ENCODE measurements at places on chromosomes 2 and 18.

- no peak for DNase-seq
Measured at GRCh38 chr2:225493420-225494099, 94.0 kb downstream of the NYAP2 start.

- peak; percentile 42 for DNase-seq
Measured at GRCh38 chr2:213227458-213227857, 56.8 kb upstream of the SPAG16 start.

- DNase-seq = no peak
Measured at GRCh38 chr18:923144-923866, 18.6 kb downstream of the ADCYAP1 start.

GRCh38 chr2:191691898-191692297 is 14.0 kb downstream of the NABP1 start:
- no peak for DNase-seq

GRCh38 chr2:148615381-148615841 is 29.1 kb upstream of the EPC2 start:
- no peak for DNase-seq

DNA sequence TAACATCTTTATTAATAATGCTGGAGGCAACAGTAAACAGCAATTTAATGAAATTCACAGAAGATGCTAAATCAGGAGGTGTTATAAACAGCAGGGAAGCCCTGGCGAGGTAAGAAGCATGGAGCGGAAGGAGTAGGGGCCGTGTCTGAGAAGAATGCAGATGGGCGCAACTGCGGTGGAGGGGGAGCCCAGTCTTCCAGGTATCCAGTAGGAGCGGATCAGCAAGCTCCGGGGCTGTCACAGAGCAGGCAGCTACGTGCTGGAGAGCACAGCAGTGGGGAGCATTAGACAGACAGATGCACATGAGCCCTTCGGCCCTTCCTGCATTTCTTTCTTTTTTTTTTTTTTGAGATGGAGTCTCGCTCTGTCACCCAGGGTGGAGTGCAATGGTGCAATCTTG is 82.3 kb downstream of the SH3RF3 start:
- DNase-seq = no peak

- DNase-seq = peak; percentile 77
Measured at GRCh38 chr2:18950361-18950851, 361.0 kb upstream of the NT5C1B start.

- DNase-seq = no peak
Measured at GRCh38 chr2:30866974-30867373, 59.7 kb upstream of the CAPN13 start.
